ENCODE measurements at places on chromosomes 7 and 10.

GRCh38 chr7:105227391-105227790 is 161.3 kb downstream of the SRPK2 start:
- DNase-seq, result no peak

DNA sequence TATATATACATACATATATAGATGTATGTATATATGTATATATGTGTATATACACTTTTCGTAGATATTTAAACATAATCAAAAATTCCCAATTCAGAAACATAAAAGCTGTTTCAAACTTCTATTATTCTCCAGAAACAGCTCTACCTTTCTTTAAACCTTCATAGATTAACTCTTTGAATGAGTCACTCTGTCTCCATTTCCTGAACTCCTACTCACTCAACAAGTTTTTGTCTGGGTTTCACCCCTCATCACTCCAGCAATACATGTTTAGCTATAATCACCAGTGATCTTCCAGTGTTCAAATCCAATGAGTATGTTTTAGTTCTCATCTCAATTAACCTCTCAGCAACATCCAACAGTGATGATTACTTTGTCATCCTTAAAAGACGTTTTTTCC is 9.6 kb downstream of the DGKB start:
- DNase-seq, result no peak

DNA sequence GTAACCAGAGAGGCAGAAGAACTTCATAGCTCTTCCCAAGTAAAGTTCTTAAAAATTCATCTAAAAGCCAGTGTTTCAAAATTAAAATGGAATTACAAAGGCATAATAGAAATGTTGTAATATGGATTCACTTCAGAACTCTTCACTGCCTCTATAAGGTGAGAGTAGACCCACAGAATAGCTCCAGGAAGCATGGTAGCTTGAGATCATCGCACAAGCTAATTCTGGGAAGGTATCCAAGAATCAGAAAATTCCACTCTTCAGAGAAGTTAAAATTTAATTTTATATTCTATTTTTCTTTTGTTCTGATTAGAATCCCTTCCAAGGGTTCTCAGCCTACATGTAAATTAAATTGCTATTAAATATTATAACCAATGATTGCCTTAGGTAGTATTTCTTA is 1.5 kb upstream of the DHX32 start:
- DNase-seq, result no peak

DNA sequence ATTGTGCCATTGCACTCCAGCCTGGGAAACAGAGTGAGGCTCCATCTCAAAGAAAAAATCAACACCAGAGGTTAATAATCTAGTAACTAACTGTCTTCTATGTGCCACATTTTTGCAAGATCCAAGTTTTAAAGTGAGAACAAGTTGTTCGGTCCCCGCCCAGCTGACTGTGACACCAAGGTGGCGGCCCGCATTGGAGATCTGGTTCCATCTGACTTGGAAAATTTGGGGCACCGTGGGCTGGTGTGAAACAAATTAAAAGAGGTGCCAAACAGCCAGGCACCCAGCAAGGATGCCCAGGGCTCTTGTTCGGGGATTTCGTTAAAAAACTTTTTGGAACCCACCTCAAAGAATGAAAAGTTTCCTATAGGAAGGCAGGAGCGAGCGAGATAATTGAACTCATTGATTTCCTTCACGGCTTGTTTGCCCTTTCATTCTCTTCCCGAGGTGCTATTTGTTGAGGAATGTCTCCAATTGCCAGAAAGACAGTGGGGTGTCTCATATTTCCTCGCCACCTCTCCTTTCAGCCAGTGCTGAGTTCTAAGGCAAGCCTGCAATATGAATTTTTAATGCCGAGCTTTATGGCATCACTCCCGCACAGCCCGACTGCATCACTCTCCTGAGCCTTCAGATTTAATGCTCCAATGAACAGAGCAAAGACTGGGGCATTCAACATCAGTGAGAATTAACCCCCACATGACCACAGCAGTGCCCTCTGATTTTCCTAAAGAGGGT is 156.9 kb upstream of the SH2B2 start:
- DNase-seq, result no peak

GRCh38 chr7:131950758-131951157 is 394.3 kb upstream of the PODXL start:
- no peak for DNase-seq

DNA sequence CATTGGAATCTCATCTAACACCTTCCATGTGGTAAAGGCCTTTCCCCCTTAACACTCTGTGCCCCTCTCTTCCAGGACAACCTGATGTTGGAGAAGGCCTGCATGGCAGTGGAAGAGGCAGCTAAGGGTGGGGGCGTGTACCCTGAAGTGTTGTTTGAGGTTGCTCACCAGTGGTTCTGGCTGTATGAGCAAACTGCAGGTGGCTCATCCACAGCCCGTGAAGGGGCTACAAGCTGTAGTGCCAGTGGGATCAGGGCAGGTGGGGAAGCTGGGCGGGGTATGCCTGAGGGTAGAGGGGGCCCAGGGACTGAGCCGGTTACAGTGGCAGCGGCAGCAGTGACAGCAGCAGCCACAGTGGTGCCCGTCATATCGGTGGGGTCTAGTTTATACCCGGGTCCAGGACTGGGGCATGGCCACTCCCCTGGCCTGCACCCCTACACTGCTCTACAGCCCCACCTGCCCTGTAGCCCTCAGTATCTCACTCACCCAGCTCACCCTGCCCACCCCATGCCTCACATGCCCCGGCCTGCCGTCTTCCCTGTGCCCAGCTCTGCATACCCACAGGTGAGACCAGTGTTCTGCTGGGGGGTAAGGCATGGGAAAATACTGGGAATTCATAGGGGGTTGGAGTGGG is 12.4 kb downstream of the NDST2 start:
- no peak for DNase-seq

DNA sequence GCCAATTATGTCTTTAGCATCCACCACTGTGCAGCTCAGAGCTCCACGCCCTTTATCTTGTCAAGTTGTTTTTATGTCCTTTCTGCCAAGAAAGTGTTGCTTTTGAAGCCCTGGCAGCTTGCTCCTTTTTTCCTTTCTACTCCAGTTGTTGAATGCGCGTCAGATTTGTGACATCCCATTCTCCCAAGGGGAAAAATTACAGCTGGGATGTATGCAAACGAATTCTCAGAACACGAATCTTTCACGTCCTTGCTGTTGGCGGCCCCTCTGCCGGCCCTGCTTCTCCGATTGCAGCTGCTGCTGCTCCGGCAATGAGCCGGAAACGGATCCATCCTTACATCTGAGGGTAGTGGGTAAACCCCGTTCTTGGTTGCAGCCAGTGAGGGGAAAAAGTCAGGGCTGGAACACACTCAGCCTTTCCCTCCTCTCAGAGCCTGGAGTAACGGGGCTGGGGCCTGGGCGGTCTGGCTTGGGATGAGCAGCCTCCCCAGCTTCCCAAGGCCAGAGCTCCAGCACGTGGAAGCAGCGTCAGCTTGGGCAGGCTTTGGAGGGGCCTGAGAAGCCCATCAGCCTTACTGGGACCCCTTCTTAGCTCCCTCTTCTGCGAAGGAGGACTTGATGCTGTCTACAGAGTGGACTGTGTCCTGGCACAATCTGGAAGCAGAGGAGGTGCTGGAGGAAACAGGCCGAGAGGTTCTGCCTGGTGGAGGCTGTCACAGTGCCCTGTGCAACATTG is 79.0 kb upstream of the CHST15 start:
- no peak for DNase-seq

GRCh38 chr7:1866601-1867000 is 196.5 kb downstream of the ELFN1 start:
- no peak for DNase-seq

DNA sequence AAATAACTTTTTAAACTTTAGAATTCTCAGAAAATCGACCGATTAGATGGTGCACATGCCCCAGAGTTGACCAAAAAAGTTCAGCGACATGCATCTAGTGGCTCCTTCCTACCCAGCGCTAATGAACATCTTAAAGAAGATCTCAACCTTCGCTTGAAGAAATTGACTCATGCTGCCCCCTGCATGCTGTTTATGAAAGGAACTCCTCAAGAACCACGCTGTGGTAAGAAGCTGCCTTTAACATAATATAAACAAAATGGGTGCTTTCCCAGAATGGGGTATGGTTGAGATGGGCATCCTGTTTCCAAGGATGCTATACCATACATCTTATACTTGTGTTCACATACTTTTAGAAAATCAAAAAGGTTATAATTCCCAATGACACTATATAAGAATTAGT is 24.6 kb downstream of the GLRX3 start:
- no peak for DNase-seq

GRCh38 chr7:101744588-101744987 is 72.8 kb upstream of the CUX1 start:
- no peak for DNase-seq

DNA sequence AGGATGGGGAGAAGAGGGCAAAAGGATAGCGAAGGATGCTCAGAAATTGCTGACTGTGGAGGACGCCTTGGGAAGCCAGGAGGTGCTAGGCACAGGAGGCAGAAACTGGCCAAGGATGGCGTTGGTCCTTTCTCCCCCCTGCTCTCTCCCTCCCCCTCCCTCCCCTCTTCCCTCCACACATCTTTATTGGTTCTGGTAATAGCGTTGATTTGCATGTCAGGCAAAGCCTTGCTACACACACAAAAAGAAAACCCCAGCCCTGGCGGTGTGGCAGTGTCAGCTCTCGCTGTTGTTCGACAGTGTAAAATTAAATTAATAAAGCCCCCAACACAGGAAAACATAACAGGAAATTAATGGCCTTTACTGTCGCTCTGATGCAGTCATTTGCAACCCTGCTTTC is 47.2 kb downstream of the PAX2 start:
- DNase-seq, result no peak

GRCh38 chr10:35208949-35209613 is 82.4 kb downstream of the CREM start:
- no peak for DNase-seq

- peak; percentile 91 for DNase-seq
These were observed 3.0 kb upstream of the PRSS37 start for GRCh38 chr7:141844256-141844655.

DNA sequence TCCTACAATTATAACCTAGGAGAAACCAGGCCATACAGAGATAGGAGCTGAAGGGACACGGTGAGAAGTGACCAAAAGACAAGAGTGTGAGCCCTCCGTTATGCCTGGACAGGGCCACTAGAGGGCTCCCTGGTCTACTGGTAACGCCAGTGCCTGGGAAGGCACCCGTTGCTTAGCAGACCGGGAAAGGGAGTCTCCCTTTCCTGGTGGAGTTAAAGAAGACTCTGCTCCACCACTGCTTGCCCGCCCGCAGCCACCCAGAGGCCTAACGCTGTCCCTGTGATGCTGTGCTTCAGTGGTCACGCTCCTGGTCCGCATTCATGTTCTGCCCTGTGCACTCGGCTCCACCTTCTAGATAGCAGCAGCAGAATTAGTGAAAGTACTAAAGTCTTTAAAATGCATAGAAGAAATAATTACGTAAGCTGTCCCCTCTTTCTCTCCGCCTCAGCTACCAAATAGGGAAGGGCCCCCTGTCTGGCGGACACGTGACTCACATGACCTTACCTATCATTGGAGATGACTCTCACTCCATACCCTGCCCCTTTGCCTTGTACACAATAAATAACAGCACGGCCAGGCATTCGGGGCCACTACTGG is 34.8 kb downstream of the GRID2IP start:
- DNase-seq, result peak; percentile 89

GRCh38 chr10:18793951-18794350 is 134.7 kb downstream of the ARL5B start:
- DNase-seq, result no peak

DNA sequence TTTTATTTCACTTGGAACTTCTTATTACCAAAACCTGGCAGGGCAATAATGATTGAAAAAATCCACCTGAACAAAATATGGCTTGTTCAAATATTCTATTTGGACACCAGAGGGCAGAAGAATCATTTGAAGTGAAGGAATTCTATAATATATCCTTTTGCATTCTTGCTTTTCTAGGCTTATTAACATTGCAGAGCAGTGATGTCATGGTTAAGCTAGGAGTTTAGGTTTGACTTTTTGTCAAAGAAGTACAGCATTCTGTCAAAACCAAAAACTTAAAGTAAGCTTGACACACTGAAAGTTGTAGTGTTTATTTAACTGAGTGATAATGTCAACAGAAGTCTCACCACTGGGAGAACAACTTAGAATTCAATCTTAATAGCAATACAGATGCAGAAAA is 156.0 kb downstream of the SEMA3D start:
- no peak for DNase-seq

- no peak for DNase-seq
These were observed 490 bp upstream of the ZNF239 start for GRCh38 chr10:43574906-43575305.

GRCh38 chr7:94222516-94222915 is 172.2 kb upstream of the COL1A2 start:
- no peak for DNase-seq

DNA sequence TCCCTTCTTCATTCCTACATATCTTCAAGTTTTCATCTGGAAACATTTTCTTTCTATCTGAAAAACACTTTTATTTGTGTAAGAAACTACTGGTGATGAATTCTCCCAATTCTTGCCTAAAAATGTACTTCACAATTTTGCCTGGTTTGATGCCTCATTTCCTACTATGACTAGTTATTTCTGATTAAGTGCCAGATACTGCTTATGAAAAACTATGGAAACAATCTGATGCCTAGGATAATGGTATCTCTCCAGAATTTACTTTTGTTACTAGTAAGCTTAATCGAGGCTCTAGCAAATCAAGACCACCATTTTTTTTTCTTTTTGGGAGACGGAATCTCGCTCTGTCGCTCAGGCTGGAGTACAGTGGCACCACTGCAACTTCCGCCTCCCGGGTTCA is 31.3 kb downstream of the CACUL1 start:
- DNase-seq, result no peak

GRCh38 chr10:35731828-35732227 is 89.7 kb upstream of the FZD8 start:
- DNase-seq, result no peak

DNA sequence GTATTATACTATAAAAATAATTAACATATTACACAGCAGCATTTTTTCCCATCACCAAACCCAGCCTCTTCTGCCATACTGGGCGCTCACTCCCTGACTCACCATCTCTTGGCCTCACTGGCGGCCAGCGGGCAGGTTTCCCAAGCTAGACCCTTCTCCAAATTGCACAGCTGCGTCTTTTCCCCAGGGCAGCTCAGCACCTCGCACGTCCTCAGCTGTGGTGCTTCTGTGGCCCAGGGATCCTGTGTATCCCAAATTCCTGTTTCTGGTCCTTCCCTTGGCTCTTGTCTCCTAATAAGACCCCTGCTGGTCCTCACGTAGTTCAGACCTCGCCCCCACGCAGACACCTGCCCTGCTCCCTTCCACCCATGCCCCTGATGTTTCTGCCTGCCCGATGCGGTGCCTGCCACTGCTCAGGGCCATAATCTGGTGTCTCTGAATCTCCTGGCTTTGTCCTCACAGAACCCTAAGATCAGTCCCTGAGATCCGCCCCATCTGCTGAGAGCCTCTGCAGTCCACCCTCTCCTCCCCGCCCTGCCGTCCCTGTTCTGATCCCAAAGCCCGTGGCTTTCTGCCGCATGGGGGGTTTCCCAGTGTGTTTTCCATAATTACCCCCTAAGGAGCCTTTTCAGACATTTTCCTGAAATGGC is 290.1 kb downstream of the TCERG1L start:
- DNase-seq, result no peak
